ENCODE measurements at places on chromosomes 6 and 20.
A peak's percentile ranks its signal among the peaks of the same experiment; 100 is the strongest.

DNA sequence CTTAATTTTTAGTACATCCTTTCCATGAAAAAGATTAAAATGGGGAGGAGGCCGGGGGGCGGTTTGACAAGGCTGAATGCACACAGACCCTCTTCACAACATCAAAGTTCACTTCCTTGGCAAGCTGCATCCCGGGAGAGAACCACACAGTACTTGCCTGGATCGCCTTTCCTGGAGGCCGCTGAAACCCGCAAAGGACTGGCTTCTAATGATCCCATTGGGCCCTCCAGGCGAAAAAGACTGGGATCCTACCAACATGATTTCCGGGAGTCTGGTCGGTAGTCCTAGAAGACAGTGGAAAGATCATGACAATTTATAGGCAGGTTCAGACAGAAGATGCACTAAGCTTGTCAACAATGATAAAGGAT lies 60.2 kb downstream of the RIPOR2 start:
- DNase-seq: no peak

DNA sequence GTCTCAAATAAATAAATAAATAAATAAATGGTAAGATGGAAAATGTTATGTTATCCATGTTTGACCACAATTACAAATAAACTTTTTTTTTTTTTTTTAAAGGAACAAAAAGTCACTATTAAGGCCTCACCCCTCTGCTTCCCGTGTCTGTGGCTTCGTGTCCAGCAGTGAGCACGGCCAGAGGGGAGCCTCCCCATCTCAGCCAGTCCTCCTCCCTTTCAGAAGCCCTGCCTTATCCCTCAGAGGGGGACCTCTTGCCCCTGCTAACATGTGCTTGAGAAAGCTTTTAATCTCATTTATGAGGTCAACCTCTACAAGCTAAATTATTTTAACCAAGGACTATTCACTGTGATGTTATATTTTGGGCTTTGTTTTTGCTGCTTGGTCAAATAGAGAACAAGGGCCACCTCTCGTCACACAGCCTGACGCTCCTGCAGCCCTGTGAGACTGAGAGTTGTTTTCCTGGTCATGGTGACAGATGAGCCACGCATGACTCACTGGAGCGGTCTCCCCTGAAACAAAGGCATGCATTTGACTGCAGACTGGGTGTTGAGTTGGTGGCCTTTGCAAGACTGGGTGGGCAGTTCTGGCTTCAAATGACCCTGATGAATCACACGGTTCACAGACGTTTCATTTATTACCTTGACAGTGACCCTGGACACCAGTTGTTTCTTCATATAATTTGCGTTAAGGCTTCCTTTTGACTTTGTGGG lies 131.8 kb downstream of the TIAM2 start:
- DNase-seq: no peak

DNA sequence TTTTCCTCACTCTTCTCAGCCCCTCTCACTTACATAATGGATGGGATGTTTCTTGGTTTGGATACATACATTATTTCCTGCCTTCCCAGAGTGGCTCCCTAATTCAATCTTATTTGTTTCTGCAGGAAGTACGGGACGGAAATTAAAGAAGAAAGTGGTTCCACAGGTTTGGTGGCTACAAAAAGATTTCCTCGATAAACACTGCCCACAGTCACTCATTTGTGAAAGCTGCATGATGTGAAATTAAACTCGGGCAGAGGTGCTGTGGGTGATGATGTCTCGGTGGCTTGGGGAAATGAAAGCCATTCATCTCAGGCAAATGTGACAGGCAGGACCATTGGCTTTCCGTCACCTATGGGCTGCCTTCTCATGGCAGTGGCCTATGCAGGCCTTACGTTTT lies 119.5 kb upstream of the KCNG1 start:
- no peak for DNase-seq

- DNase-seq: no peak
Measured at GRCh38 chr6:170280689-170281045, 10.2 kb downstream of the DLL1 start.

DNA sequence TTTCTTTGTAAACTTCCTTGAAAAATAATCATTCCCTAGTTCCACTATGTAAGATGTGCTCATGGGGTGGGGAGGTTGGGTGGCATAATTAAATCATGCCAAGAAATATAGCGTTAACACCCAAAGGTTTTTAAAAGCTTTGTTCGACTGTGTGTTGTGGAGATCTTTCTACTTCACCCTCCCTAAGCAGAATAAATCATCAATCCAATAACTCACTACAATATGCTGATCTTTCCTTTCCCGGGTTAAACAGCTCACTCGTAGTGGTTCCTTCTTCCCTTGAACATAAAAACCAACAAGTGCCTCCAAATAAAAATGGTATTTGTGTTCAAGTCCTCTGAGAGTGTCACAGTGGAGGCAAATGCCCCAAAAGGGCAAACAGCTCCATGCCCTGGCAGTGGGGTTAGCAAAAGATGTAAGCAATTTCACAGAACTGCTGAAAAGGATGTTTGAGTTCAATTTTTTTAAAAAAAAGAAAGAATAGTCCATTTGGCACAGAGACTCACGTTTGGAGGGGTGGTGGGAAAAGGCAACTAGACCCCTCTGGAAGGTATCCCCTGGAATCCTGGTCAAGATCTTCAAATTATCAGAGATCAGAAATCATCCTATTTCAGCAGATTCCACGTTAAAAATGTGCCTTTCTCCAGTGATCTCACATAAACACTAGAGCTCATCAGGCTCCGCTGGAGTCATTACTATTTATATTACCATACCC lies 99.1 kb downstream of the TFAP2A start:
- no peak for DNase-seq

DNA sequence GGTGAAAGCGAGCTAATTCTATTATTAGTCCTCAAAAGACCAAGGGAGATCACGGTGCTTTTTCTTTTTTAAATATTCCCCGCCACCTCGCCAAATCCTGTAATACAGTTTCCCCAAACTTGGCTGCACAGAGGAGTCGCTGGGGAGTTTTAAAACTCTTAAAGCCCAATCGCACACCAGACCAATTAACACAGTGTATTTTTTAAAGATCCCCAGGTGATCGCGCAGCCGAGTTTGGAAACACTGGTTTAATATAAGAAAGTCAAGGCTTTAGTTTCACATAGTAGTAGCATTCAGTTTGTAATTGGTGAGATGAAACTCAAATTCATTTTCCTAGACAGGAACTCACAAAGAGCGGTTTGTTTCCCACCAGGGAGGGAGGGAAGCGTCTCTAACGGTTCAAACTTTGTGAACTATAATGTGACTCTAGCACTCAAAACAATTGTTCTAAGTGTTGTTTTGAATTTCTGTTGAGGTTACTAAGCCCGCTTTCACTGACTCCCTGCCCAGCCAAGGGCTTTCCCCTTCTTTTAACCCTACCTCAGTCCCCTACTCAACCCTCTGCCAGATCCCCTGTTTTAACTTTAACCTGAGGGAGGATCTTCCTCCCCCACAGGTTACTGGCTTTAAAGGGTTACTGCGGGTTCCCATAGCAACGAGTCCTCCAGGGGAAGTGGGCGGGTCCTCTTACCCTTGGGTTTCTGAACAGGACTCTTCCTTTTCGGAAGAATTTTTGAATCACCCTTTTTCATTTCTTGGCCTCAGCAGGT lies 25.7 kb upstream of the BTBD3 start:
- peak; percentile 68 for DNase-seq

- no peak for DNase-seq
Measured at GRCh38 chr6:37988127-37988526, 168.6 kb downstream of the ZFAND3 start.

GRCh38 chr20:16241911-16242310 lies 331.3 kb downstream of the KIF16B start:
- DNase-seq: no peak

- no peak for DNase-seq
Measured at GRCh38 chr6:128574402-128574801, 54.0 kb upstream of the PTPRK start.

GRCh38 chr6:122788208-122788607 lies 850 bp upstream of the SMPDL3A start:
- no peak for DNase-seq

DNA sequence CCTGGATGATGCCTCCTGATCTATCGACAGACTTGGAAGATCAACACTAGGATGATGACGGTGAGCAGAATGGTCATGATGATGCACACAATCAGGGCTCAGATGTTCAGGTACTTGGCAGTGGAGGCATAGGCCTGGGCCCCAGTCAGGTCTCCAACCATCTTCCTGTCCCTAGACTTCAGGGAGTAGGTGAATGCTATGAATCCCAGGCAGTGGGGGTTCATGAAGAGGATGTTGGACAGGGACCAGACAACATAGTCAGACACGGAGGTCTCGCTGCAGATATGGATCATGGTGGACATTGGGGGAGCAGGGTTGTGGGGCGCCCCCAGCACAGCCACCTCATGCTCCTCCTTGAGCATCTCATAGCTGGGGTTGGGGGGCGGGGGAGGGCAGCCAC lies 27.5 kb downstream of the HLA-F start:
- no peak for DNase-seq

DNA sequence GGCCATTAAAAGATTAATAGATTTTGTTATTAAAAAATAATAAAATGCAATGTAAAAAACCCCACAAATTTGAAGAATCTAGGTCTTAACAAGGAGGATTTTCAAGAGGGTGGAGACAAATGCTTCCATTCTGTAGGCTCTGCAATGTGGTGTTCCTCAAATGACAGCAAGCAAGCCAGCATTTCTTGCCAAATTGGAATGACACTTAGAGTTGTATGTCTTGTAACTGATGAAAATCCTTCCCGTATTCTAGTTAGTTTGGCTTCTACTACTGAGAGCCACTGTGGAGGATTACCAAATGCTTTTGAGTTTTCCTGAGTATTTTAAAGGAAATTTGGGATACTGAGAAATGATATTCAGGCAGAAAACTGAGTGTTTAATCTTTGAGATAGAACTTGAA lies 1225.5 kb upstream of the CITED2 start:
- DNase-seq: no peak

DNA sequence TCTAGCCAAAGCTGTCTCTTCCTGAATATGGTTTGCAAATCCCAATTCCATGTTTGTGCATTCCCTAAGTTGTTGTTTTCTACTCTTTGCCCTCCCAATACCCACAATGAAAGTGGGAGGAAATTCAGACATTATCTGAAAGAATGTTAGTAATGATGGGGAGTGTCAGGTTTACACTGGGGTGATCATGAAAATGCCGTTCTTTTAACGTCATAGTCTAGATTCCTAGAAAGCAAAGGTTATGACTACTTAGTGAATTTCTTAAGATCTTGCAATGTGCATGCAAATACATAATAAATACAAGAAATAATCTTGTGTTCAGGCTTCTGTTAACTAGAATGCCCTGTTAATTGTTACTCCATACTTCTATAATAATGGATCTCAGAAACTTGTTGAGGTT lies 101.0 kb downstream of the LCA5 start:
- DNase-seq: no peak

DNA sequence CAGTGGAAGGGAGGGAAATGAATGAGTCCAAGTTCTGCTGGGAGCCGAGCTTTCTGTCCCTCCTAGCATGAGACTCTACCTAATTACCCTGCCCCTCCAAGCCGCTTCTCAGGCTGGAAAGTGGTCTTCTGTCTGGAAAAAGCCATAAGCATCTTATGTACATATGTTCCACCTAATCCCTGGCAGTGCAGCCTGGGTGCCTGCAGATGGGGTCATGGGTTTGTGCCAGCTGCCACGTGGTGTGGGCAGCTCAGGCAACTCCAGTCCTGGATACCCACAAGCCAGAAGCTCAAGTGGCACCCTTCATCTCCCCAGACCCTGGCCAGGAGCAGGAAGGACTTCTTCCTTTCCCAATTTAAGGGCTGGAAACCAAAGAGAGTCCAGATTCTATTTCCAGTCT lies 253.1 kb downstream of the LY86 start:
- DNase-seq: no peak

GRCh38 chr6:2230659-2231277 lies 14.6 kb downstream of the GMDS start:
- no peak for DNase-seq

GRCh38 chr6:105967917-105968602 lies 118.1 kb upstream of the PRDM1 start:
- DNase-seq: no peak

GRCh38 chr6:156273065-156273711 lies 504.0 kb upstream of the ARID1B start:
- no peak for DNase-seq

DNA sequence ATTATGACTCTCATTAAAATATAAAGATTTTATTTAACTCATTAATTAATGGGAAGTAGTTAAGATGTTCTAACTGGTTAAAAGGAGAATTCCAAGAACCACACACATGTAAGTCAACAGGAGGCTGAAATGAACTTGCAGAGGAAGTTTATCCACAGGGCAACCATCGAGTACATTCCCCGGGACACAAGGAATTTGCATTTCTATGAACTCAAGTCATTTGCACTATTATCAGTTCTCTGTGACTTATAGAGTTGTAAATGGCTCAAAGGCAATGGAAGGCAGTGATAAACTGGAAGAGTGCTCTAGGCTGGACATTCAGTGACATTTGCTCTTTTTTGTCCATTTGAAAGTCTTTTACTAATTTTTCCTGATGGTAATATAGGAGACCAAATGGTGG lies 97.4 kb downstream of the SNX5 start:
- DNase-seq: no peak

- DNase-seq: no peak
Measured at GRCh38 chr6:150118627-150119026, 24.2 kb upstream of the PPP1R14C start.

GRCh38 chr6:26347699-26348098 lies 17.3 kb upstream of the BTN3A2 start:
- DNase-seq: no peak

DNA sequence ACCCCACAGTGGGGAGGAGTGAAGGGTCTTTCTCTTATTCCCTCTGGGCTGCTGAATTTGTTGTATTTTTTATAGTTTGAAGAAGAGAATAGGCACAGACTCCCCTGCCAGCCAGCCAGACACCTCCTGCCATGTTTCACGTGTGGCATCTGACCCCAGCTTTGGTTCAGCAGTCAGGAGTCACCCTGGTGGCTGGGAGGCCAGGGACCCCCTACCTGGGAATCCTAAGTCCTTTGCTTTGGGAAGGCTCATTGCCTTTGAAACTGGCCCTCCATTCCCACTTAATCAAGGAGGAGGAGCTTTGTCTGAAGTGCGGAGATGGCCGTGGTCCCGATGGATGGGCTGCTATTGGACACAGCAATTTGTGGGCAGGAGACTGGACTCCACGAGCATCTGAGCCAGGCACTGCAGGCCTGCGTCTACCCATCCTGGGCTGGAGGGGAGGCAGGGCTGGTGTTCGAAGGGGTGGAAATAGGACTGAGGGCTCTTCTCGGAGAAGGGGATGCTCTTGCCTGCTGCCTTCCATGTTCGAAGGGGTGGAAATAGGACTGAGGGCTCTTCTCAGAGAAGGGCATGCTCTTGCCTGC lies 196.1 kb downstream of the DLL1 start:
- DNase-seq: no peak

DNA sequence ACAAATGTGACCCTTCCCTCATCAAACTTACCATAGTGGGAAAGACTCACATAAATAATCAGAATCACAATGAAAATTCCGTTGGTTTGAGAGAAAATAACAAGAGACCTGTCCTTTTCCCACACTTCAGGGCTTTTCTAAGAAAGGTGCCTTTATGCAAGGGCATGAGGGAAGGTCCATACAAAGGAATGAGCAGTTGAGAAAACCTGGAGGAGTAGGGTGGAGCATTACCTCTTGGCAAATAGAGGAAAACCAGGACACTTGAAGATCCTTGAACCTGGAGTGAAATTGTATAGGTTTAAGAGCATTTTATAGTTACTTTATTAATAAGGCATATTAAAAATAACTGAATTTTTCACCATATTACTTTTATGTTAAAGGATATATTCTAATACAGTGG lies 54.3 kb downstream of the UBR2 start:
- DNase-seq: no peak

Measured in mesothelial cell of epicardium (in vitro differentiated cells).